Adrenal gland (tissue), 19 donors: ENCODE measurements at places on chromosomes 4 and X. TPM values are rescaled to one million over a fixed set of nuclear protein-coding genes. Genes with fewer than 3 reads are reported as not detected.

DNA sequence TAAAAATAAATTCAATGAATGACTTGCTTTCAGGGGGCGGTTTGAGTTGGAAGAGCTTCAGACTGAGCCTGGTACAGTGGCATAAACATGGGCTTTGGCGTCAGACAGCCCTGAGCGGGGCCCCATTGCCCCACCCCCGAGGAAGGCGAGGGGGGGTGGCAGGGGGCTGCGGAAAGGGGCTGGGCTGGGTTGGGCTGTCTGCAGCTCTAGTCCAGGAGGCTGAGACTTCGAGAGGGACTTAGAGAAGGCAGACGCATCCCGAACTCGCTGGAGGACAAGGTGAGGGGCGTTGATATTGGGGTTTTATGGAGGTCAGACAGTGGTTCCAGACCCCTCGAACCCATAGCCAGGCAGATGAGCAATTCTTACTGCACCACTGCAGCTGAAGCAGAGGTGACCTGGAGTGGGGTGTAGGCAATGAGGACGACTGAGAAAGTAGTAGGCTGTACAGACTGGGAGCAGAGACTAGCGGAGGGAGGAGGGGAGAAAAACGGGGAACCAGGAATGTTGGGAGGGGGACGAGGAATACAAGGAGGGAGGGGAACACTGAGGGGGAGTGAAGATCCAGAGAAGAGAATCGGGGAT is at the start of gene MAGED2:
MAGED2 (plus strand) TSS at position 222 of the 585 bp plus-strand sequence. CDS start 1,587 bp downstream, outside the sequence.
- peak within 1 kb of the TSS; percentile 49 for H3K4me3 ChIP-seq
- H3K4me1 ChIP-seq = peaks cover 12% of the 10 kb centered on the region
- DNase-seq = no peak
- H3K27me3 ChIP-seq = no peaks in the 10 kb centered on the region
- peaks cover 28% of the 10 kb centered on the region for H3K36me3 ChIP-seq

The MFAP3L gene
- total RNA-seq = 2.5 TPM

The HSD17B13 gene
- total RNA-seq = 0.18 TPM

The MAGEA8 gene
- total RNA-seq = not detected

GRCh38 chr4:124212815-124213630 is 499.5 kb downstream of the ANKRD50 start:
- H3K27me3 ChIP-seq = no peaks in the 10 kb centered on the region
- H3K4me1 ChIP-seq = no peaks in the 10 kb centered on the region
- no peak overlapping the region for H3K27ac ChIP-seq
- no peak overlapping the region for H3K4me3 ChIP-seq

- no peaks in the 10 kb centered on the region for H3K27me3 ChIP-seq
- DNase-seq = no peak
- no peaks in the 10 kb centered on the region for H3K36me3 ChIP-seq
- no peaks in the 10 kb centered on the region for H3K4me1 ChIP-seq
Observed at GRCh38 chr4:131388277-131388676, 1760.8 kb upstream of the PCDH10 start.

DNA sequence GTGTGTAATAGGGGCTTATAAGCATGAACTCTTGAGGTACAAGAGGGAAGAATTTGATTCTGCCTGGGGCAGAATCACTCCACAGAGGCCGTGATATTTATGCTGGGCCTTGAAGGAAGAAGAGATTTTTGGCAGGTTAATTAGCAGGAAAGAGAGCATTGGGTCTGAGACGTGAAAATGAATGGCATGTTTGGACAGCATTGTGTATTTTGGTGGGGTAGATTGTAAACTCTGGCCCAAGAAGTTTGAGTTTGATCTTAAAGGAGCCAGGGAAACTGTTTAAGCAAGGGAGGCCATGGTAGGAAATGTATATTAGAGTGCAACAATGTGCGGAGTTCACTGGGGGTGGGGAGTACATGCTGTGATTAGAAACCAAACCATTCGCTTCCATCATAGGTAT is 62.4 kb downstream of the NPNT start:
- no peaks in the 10 kb centered on the region for H3K4me1 ChIP-seq
- no peak overlapping the region for H3K4me3 ChIP-seq
- no peaks in the 10 kb centered on the region for H3K36me3 ChIP-seq
- H3K27me3 ChIP-seq = no peaks in the 10 kb centered on the region
- H3K27ac ChIP-seq = no peak overlapping the region

The SLC38A5 gene
- 6.6 TPM for total RNA-seq

DNA sequence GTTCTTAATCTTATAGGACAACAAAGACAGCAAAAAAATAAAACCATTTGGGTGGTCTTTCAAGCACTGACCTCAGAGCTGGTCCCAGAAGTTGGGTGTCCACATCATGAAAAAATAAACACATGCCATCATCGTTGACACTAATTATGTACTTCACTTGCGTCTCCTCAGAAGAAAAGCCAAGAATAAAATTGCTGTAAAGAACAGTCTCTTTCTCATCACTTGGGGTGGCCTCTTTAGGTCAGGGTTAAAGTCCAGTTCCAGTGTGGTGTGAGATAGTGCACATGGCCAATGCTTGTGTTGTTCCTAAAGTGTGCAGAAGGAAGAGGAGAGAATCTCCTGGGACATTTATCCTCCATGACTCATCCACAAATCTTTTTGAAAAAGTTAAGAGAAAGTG is 49.5 kb upstream of the IBSP start:
- no peaks in the 10 kb centered on the region for H3K4me1 ChIP-seq
- no peak for DNase-seq
- no peak overlapping the region for H3K4me3 ChIP-seq
- no peaks in the 10 kb centered on the region for H3K27me3 ChIP-seq
- H3K27ac ChIP-seq = no peak overlapping the region
